ENCODE measurements at places on chromosomes 5 and 9.

DNA sequence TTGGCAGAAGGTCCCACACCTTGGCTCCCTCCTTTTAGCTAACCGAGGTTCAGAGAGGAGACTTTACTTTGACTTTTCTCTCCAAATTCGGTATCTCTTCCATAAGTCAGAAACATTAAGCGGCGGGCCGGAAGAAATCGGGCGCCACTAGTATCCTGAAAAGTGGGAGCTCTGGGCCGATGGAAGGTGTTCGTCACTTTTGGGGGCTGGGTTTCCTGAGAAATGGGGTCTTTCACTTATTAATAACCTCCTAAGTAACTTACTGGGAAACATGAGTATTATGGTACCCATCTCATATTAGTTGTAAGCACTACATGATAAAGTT is 716 bp downstream of the STX17 start:
- DNase-seq = no peak

- no peak for DNase-seq
Observed at GRCh38 chr9:4022435-4023067, 277.3 kb downstream of the GLIS3 start.

GRCh38 chr5:178430186-178431062 is 159.8 kb downstream of the COL23A1 start:
- no peak for DNase-seq

DNA sequence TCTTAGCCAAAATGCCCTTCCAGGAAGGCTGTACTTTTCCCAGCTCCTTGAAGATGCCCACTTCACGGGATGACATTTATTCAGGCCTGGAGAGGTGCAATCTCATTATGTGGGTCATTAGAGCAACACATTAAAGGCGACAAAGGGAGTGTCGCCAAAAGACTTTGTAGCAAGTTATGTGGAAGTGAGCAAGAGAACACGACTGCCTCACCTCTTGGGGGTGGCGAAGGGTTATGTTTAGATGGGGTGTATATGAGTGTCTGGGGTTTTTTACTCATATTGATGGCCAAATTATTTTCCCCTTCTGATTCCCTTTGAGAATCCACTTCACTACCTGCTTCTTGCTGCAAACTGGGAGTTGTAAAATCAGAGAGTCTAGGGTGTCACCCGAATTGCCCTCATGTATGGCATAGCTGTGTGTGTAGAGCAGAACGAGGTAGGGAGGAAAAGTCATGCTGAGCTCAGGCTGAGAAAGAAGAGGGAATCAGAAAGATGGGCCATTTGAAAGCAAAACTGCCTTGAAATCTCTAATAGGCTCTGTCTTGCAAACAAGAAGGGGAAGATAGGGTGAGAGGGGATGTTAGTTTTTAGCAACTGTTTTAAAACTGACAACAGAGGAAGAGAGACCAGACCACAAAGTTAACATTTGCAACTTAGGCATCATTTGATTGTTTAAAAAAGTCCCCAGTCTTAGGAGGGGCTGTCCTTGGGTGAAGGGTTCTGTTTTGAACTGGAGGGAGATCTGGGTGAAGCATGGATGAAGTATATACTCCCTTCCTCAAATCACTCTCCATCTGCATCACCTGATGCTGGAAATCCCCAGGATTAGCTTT is 97.1 kb upstream of the IL12B start:
- DNase-seq = no peak

GRCh38 chr9:38668791-38669466 is 48.5 kb upstream of the ANKRD18A start:
- DNase-seq = no peak

GRCh38 chr5:485946-486491 is 38.2 kb downstream of the SLC9A3 start:
- no peak for DNase-seq

GRCh38 chr5:38341056-38341455 is 82.7 kb downstream of the EGFLAM start:
- DNase-seq = no peak

- DNase-seq = no peak
Observed at GRCh38 chr9:72440378-72440777, 75.4 kb upstream of the ZFAND5 start.

- no peak for DNase-seq
Observed at GRCh38 chr9:81456431-81457006, 232.8 kb downstream of the TLE1 start.

- no peak for DNase-seq
Observed at GRCh38 chr5:474840-475661, 32.1 kb downstream of the EXOC3 start.

GRCh38 chr5:55172937-55173686 is at the start of gene CDC20B:
CDC20B (minus strand) TSS chr5:55173177; CDS start chr5:55173000, 177 bp downstream.
- DNase-seq = peak; percentile 86

GRCh38 chr5:165410476-165410875 is 1905.1 kb downstream of the MAT2B start:
- DNase-seq = no peak

GRCh38 chr5:134427540-134428041 is 15.9 kb upstream of the CDKN2AIPNL start:
- peak; percentile 57 for DNase-seq

- DNase-seq = no peak
Observed at GRCh38 chr9:83182071-83182470, 119.1 kb upstream of the RASEF start.

- no peak for DNase-seq
Observed at GRCh38 chr5:107387526-107388140, 283.1 kb downstream of the EFNA5 start.

GRCh38 chr5:5676218-5676617 is 253.7 kb downstream of the ICE1 start:
- no peak for DNase-seq

GRCh38 chr9:89873801-89874200 is 269.0 kb downstream of the GADD45G start:
- DNase-seq = peak; percentile 22

- peak; percentile 38 for DNase-seq
Observed at GRCh38 chr5:1961952-1962595, 79.3 kb upstream of the IRX4 start.
